NCI-H524 (cell line): ENCODE measurements at places on chromosomes 2 and 18.

GRCh38 chr18:47970664-47971531 lies 40.4 kb upstream of the SMAD2 start:
- DNase-seq = no peak

DNA sequence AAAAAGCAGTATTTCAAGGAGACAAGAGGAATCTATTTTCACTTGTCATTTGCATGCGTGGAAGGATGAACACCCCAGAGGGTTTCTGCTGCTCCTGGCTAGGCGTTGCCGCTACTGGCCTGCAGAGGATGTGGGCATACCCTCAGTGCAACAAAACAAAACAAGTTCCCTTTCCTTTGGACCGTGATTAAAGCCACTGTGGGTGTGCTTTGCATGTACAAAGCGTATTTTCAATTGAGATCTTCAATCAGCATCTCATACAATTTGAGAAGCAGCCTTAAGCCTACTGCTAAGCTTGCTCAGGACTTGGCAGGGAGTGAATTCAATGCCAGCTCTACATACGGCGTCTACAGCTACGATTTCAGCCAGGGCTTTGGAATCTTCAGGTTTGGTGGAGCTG lies 298.4 kb downstream of the LPIN1 start:
- DNase-seq = no peak

DNA sequence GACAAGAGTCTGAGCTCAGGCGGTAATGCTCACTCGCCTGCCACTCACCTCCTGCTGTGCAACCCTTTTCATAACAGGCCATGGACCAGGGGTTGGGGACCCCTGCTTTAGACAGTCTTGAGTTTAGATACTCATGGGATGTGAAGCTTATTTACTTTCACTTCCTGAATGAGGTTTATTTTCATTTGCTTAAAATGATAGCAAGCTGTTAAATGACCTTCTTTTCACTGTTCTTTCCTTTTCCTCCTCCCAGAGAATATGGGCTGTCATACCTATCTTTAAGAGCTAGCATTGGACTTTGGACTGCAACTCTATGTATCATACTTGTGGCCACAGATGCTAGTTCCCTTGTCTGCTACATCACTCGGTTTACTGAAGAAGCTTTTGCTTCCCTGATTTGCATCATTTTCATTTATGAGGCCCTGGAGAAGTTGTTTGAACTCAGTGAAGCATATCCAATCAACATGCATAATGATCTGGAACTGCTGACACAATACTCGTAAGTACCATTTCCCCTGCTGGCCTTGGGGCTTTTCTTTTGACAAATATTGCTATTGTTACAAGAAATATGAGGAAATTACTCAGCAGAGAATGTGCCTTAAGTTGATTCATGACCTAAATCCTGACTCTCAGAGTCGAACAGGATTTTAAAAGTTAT lies 168.5 kb downstream of the DPP4 start:
- peak; percentile 26 for DNase-seq

- no peak for DNase-seq
Observed at GRCh38 chr2:139480161-139480650, 700.0 kb upstream of the NXPH2 start.

DNA sequence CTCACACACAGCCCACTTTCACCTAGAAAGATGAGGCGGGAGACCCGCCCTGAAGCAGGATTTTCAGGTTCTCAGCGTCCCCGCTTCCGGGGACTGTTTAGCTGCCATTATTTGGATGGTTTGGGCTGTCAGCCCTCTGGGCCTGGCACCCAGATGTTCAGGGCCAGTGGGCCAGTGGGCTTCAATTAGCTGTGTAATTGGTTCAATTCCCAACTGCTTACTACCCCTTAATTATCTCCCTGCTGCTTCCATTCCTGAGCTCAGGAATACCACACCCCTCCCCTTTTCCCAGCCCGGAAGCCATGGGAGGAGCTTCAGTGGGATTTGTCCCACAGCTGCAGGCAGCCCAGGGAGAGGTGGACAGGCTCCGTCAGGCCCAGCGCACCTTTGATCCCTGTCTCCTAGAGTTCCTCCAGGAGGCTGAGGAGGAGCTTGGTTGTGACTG lies 114.1 kb upstream of the MYCN start:
- DNase-seq = peak; percentile 4

DNA sequence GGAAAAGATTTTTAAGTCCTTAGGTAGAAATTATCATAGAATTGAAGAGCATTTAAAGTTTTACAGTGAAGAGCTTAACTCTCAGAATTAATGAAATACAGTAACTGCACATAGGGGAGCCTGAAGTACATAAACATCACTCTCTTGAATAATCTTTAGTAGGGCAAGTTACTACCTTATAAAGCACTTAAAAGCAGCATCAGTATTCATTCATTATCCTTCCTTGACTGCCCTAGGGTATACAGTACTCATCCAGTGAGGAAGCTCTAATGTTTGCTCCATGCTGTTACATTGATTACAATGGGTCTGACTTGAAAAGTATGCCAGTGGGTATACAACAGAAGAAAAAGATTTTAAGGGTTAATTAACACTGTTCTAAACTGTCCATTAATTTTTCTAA lies 66.5 kb downstream of the ATF2 start:
- no peak for DNase-seq

- no peak for DNase-seq
Observed at GRCh38 chr2:75088791-75089190, 110.5 kb downstream of the TACR1 start.

- no peak for DNase-seq
Observed at GRCh38 chr18:64695851-64696553, 547.1 kb upstream of the LINC00305 start.

DNA sequence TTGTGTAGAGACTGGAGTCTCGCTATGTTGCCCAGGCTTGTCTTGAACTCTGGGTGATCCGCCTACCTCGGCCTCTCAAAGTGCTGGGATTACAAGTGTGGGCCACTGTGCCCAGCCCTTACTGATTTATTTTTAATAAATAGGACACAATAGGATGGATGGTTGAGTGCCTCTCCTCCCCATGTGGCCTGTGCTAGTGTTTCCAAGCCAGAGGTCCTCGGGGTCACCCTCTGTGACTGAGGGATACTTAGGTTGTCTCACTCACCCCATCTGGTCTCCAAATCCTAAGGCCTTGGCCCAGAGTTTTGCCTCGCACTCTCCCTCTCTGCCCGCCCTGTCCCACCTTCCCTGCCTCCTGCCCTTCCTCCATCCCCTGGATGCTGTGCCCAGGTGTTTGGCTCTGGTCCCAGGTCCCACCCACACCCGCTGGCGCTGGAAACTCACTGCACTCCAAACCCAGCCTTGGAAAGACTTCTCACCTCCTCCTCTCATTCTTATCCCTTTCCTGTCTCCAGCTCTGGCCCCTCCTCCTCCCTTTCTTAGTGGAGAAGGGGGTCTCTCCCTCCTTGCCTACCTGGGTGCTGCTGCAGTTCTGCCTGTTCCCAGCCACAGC lies 4.7 kb upstream of the ECEL1 start:
- DNase-seq = no peak

DNA sequence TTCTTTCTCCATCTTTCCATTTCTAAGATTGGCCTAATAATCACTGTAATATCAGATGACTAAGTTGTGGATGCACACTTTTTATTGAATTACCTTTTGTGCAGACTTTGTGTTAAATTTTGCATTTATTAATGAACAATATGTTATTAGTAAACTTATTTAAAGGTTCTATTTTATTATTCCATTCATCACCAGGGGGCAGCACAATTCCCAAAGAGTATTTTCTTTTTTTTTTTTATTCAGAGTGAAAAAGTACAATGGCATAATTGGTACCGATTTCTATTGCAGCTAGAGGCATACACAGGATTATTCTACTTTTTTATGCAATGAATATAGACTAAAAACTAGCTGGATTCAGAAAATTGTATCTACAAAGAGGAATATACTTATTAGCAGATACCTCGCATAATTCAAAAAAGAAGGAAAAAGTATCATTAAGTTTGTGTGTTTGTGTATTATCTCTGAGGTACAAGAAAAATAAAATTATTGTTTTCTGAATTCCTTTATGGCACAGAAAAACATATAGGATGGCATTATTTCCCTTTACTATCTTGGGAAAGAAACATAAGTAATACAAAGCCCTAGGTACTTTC lies 390.6 kb downstream of the ERBB4 start:
- DNase-seq = no peak

DNA sequence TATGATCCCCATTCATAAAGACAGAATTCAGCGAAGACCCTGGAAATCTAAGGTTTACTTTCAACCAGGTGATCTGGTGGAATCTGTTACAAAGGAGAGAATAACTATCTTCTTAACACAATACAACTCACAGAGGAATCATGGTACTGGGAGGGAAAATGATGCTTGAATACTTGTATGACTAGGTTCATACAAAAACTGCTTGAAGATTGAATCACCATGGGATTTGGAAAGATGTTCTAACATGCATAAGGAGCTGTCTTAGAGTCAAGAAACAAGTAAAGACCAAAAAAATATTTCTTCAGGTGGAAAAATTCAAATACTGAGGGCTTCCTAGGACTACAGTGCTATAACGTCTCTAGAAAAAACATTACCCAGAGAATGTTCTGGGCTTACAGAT lies 32.2 kb downstream of the COL5A2 start:
- DNase-seq = no peak

DNA sequence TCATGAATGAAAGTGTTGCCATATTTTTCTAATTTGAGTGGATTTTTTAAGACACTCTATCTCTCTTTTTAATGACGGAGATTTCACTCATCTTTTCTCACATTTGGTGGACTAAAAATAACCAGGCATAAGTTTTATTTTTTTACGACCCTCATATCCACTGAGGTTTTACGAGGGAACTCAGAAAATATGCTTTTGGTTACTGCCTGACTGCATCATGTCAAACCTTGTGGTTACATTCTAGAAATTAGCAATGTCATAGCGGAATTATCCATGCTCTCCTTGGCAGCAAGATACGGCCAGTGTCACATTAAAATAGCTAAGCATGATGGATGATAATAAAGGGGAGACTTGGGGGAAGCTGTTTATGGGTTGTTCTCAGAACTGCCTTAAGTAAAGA lies 428.6 kb upstream of the FSHR start:
- no peak for DNase-seq

GRCh38 chr18:23401400-23402347 lies 51.4 kb upstream of the RIOK3 start:
- peak; percentile 76 for DNase-seq

DNA sequence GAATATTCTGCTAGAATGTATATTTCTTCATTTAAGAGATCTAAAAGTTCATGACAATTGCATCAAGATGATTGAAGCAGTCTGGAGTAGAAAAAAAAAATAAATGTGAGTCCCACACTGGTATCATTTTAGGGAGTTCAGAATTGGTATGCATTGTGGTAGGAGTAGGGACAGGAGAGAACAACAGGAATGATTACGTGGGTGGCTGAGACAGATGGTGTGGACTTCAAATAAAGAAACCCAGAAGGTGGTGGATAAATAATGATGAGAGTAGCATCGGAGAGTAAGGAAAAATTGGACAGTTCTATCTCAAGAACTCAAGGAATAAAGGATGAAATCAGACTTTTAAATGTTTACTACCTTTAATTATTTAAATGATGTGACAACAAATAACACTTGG lies 289.6 kb downstream of the GALNT13 start:
- DNase-seq = no peak

GRCh38 chr2:75076088-75076487 lies 117.6 kb downstream of the POLE4 start:
- DNase-seq = peak; percentile 99

- no peak for DNase-seq
Observed at GRCh38 chr2:220446106-220446712, 818.8 kb downstream of the SLC4A3 start.

- no peak for DNase-seq
Observed at GRCh38 chr2:238141541-238142318, 3.3 kb downstream of the KLHL30 start.

GRCh38 chr18:6857300-6857699 lies 127.8 kb downstream of the ARHGAP28 start:
- no peak for DNase-seq

DNA sequence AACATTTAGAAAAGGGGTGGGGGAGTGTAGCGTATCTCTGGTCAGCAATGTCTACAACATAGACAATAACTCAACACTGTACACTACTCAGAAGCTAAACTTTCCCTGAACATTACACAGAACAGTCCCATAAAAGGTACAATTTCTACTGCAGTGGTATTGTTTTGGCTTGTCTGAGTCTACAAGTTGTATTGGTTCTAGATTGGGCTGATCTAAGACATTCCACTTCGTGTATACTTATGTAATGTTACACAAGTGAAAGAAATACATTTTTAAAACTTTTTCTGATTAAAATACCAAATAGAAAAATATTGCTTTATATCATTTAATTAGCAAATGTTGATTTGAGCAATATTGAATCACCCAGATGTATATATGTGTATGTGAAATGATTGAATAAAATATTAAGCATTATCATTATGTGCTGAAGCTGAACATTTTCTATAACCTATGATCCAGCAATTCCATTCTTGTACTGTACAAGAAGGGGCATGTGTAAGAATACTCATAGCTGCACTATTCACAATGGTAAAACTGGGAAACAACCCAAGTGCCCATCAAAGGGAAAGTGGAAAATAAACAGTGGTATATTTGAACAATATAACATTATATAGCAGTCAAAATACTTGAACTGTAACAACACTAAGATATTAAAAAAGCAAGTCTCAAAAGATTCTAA lies 52.4 kb downstream of the VSNL1 start:
- no peak for DNase-seq

DNA sequence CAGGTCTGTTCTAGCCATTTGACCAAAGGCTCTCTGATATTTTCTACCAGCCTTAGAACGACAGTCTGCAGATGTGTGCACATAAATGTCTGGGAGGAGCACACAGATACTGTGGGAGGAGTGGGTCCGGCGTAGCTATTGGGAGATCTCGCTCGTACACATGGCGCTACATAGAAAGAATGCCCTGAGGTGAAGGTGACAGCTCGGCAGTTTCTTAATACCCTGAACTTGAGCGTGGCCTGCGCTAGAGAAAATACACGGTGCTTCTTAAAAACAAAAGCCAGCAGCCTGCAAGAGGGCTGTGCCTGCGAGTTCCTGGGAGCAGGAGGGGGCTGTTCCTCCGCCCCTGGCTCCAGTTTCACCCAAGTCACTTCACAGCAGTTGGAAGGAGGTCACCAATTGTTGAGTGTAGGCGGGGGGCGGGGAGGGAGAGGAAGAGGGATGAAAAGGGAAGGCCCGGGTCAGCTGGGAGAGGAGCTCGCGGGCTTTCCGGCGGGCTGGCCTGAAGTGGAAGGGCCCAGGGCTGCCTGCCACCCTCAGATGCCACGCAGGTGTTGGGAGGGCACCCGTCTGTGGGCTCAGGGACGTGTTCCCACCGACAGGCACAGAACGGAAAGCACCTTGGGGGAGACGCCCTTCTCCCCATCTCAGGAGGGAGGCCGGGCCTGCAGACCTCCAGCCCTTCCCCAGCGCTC lies 124.7 kb upstream of the ZNF516 start:
- peak; percentile 85 for DNase-seq

- no peak for DNase-seq
Observed at GRCh38 chr18:69715191-69715795, 232.4 kb downstream of the CD226 start.

DNA sequence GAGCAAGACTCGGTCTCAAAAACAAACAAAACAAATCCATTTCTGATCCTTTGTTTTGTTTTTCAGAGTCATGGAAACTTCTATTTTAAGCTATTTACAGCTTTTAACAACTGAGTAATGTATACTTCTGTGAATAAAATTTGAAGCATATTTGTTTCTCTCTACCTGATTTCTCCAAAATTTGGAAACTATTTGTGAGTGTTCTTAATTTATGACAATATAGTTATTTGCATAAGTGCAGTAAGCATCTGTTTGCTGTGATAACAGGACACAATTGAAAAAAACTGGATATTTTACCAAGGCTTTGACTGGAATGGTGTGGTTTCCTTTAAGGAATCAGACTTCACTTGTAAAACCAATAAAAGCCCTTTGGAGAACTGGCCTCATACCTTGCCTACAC lies 53.3 kb upstream of the GULP1 start:
- DNase-seq = no peak

GRCh38 chr2:120396861-120397811 lies 51.2 kb downstream of the INHBB start:
- no peak for DNase-seq
